Fibroblast of the aortic adventitia (primary cell): ENCODE measurements at places on chromosomes 4 and X. TPM values are rescaled to one million over a fixed set of nuclear protein-coding genes. Genes with fewer than 3 reads are reported as not detected.

The PIN4 gene
- 4.6 and 9.0 TPM in 2 replicates for total RNA-seq

The PNMA3 gene
- under 0.01 TPM in 1 of 2 replicates, not detected in the other for total RNA-seq

The DRP2 gene
- total RNA-seq = 0.41 and 1.8 TPM in 2 replicates

The GUCY1A1 gene
- 0.09 and 2.4 TPM in 2 replicates for total RNA-seq

The SSX2B gene
- total RNA-seq = 0.09 TPM in 1 of 2 replicates, not detected in the other

The HTATSF1 gene
- 37.5 and 99.5 TPM in 2 replicates for total RNA-seq

- DNase-seq = no peak
Measured at GRCh38 chr4:29571322-29571721, 1148.8 kb upstream of the PCDH7 start.

DNA sequence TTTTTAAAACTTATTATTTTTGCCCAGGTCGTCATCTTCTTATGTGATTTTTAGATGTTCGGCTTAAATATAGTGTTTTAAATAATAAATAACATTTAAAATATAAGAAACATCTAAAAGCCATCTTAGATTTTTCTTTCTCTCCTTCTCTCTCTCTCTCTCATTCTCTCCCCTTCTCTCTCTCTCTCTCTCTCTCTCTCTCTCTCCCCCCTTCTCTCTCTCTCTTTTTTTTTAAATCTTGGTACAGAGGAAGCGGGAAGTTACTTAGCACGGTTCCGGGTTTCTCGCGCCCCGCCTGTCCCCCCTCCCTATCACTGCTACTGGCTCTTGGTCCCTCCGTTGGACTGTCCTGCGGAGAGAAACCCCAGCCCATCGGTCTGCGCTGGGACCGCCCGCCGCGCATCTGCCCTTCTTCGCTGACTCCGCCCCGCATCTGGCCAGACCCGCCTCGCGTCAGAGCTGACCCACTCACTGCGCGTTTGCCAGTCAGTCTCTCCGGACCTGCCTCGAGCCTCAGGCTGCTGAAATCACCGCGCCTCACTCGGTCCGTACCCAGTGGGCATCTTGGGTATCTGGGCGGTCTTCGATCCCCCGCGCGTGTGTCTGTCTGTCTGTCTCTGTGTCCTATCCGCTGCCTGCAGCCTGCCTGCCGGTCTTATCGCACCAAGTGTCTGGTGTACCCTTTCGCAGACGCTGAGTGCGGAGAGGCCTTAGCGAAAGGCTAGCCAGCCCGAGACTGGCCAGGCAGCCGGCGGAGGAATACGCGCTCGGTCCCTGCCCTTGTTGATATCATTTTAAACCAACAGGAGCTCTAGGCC, at the start of gene PABPC5:
Gene PABPC5, plus strand, starts transcription at position 489 of the 818 bp plus-strand sequence. CDS start 739 bp downstream, outside the sequence.
- peak; percentile 67 for DNase-seq

DNA sequence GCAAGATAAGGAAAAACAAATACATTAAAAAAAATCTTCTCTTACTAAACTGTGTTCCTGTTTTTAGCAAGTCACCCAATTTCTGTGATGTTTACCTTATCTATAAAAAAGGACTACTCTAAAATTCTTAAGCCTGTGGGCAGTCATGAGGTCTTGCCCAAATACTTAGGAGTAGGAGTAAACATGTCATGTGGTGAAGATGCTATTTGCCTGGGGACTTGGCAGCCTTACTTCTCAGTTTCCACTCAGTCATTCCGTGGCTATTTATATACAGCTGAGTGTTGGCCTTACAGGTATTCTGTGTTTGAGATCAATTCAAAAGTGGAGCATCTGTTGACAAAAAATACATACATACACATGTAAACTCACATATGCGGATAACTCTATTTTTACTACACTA, 89.9 kb upstream of the TLR2 start:
- peak; percentile 54 for DNase-seq

DNA sequence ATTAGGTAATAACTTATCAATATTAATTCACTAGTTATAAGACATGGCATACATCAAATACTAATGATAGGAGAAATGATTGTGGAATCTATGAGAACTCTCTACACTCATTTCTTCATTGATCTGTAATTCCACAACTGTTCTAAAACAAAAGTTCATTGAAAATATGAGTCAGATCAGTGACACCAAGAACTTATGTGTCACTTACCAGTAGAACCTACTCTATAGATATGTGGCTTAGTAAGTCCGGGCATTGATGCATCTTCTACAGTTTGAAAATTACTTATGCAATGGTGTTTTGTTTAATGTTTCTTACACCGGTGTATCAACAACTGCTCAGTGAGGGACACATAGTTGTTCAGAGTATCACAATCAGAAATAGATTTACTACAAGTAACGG, 520.3 kb downstream of the ARAP2 start:
- no peak for DNase-seq

GRCh38 chr4:168853770-168854169, 156.3 kb downstream of the CBR4 start:
- DNase-seq = no peak

DNA sequence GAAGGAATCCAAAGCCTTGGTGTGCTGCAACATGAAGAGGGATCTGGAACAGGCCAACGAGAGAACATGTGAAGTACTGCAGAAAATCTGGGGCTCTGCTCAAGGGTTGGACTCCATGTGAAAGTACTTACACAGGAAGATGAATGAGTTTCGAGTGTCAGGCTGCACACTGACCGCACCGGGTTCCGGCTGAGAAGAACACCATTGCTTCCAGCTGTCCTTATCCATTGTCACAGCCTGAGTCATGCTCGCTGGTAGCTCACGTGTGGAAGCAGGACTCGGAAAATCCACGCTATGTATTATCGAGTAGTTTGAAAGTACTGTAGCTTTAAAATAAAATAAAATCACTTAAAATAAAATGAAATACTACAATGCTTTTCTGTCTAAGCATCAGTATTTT, 50.4 kb upstream of the TBL1X start:
- DNase-seq = no peak

- no peak for DNase-seq
Measured at GRCh38 chr4:55723403-55723802, 87.3 kb upstream of the NMU start.

- DNase-seq = peak; percentile 26
Measured at GRCh38 chrX:23888887-23889501, 18.7 kb downstream of the APOO start.

DNA sequence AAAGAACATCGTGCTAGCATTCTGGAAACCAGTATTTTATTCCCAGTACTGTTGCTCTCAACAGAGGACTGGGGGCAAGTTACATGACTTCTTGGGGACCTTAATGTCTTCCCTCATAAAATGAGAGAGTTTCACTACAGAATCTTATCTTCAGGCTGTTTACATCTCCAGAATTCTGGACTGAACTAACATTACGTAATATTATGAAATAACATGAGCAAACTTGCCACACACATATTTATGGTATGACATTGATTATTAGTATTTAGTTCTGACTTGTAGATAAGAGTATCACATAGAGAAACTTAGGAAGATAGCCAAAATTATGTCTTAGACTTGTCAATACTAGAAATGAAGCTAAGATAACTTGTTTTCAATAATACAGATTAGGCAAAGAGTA, 68.0 kb downstream of the NFKB1 start:
- DNase-seq = peak; percentile 77

- DNase-seq = peak; percentile 42
Measured at GRCh38 chr4:1843852-1844251, 12.1 kb downstream of the LETM1 start.

DNA sequence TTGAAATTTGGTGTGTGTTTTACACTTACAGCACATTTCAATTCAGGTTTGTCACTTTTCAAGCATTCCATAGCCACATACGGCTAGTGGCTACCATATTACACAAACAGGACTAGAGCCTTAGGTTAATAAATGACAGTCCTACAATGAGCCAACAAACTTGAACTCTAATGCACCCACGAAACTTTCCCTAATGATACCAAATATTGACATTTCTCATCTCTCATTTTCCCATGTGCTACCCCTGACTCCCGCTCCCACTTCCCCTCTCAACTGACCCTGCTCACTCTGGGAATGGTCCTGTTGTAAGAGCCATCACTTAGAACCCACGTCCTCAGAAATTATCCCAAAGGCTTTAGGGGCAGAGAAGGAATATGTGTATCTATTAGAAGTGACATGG, 4.9 kb upstream of the TLR10 start:
- DNase-seq = no peak

DNA sequence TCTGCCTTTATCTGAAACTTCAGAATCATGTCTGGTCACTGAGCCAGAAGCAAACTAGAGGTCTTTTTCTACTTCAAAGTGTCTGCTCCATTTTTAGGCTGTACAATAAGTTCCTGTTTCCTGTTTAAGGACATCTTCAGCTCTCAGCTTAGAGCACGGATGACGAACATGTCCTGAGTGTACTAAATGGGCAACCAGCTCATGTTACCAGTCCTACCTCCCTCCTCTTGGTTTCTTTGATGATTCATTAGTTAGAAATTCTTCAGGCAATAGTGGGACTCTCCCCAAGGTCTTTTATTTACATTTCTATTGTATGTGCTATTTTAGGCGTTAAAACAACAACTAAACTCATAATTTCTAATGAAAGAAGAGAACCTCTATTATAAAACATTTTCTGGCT, 58.0 kb downstream of the ENPEP start:
- peak; percentile 95 for DNase-seq

DNA sequence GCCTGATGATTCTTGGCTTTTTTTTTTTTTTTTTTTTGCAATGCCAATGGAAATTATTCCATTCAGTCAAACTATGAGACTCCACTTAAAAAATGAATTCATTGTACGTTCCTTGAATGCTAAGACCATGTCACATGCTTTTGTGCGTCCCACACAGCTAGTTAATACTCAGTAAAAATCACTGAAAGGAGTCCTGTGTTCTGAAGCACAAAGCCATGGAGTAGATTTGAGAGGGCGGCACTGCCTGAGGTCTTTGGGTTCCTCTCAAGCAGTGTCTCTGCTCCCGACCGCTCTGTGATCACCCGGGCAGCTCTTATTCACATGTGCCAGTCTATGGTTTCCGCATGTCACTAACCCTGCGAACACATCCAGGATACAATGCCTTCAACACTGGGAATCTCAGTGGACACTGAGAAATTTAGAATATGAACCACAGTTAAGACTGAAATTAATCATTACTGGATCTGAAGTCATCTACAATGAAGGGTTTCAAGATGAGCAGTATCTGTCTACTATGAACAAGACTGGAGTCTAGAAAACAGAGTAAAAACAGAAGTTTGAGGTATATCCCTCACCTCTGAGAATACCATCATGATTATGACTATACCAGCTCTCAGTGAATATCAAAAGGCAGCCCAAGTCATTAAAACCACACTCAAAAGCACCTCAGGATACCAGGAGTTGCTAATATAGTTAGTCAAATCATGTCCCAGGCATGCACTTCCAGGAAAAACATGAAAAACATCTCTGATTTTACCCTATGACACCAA, 193.0 kb downstream of the MGST2 start:
- DNase-seq = no peak

GRCh38 chr4:2299794-2300193, 37.9 kb upstream of the MXD4 start:
- no peak for DNase-seq

DNA sequence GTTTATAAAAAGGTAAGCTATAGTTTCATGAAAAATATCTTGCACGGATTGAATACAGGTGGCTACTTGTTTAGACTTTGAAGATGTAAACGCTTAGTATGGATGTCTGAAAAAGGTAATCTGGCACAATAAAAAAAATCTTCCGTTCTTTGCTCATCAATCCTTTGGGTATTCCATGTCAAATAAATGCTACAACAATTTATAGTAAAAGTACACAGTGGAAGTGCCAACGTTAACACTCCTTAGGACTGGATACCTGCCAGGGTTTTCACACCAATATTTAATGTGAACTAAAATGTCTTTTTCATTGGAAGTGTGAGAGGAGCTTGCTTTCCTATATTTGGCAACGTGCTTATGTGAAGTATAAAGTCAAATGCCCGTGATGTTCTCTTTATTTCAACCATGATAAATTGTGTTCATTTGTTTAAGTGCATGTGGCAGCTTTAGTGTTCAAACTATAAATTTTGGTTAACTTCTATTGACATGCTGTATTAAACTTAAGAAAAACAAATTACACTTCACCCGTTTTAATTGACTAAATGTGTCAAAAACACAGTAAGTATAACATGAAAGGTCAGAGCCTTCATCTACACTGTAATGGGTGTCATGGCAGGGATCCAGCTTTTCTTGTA, 121.7 kb upstream of the HAND2 start:
- DNase-seq = no peak
